K562 (cell line): ENCODE measurements at places on chromosomes 7 and 10. TPM values are rescaled to one million over a fixed set of nuclear protein-coding genes. Genes with fewer than 3 reads are reported as not detected.

DNA sequence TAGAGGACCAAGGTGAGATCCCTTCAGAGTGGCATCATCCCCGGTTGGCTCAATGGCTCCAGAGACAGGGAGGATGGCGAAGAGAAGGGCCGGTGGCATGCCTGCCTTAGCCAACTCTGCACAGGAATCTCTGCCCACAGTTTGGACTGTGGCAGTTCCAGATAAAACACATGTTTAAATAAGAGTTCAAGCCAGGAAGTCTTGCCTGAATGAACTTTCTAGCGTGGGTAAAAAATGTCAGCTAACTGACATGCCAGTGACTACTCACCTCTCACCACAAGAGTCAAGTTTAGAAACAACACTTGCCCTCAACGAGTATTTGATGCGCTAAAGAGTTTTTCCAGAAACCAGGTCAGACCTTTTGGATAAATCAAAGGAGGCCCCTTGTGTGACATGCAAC, 3.0 kb downstream of the NOD1 start:
- no peak for DNase-seq

DNA sequence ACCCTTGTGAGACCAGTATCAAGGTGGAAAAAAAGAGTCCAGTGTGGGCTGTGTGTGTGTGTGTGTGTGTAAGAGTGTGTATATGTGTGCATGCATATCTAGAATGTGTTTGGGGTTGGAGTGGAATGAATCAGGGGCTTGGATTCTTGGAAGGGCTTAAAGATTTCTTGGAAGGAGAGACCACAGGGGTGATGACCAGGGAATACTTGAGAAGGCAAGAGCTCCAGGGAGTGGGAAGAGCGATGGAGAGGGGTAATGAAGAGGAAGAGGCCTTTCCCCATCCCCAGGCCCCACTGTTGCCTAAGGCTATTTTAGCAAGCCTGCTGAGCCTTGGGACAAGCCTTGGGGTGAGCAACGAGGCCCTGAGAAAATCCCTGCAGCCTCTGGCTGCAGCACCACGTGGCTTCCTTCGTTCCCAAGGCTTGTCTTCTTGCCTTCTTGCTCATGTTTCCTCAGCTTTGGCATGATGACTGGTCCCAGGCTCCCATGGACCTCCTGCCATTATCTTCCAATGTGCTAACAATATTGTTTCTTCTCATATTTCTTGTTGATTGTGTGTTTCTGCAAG, 663.4 kb downstream of the INHBA start:
- no peak for DNase-seq

DNA sequence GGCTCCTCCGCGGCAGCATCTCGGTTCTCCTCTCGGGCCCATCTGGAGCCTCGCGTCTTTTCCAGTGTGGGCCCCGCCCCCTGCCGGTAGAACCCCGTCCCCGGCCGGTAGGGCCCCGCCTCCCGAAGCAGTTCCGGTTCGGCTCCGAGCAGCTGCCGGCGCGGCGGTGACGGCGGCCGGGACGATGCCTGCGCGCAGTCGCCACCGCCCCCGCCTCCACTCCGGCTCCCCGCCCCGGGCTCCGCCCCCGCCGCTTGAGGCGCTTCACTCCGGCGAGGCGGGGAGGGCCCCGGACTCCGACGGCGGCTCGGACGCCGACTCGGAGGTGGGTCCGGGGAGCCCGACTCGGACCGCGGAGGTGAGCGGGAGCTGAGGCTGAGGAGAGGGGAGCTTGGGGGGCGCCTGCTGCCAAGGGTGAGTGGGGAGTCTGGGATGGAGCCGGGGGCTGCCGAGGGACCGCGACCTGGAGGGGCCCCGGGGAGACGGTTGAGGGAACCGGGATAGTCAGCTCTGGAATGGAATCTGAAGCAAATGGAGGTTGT, at the start of gene SAMD8:
TSS of gene SAMD8 (plus strand) at position 292 of the 542 bp plus-strand sequence. CDS start 38,873 bp downstream, outside the sequence.
- DNase-seq, result peak; percentile 98

GRCh38 chr7:45084336-45084735, 4.4 kb downstream of the NACAD start:
- no peak for DNase-seq

GRCh38 chr7:2012981-2013380, 219.8 kb downstream of the MAD1L1 start:
- DNase-seq, result no peak

DNA sequence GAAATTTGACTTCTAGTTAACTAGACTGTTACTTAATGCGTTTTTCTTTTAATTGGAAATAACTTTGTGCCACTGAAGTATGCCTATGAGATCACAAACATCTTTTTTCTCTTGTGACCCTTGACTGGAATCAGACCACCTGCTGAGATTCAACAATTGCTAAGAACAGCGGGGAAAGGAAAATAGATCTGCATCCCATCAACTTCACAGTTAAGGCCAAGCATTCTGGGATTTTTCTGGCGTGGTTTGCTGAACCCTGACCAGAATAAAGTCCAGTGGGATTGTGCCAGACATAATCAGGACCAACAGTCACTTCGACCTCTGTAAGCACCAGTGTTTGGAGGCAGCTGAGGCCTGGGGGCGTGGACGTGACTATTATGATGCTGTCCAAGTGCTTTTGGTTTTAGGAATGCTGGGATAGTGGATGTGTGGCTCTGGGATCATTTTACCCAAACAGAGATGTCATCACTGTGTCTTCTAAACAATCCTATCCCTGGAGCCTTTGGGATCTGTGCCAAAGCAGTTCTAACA, 373.3 kb upstream of the PRKCQ start:
- DNase-seq, result no peak

GRCh38 chr10:87861566-87861952, 1.8 kb downstream of the KLLN start:
- DNase-seq, result peak; percentile 38

- no peak for DNase-seq
Measured at GRCh38 chr10:79131836-79132631, 63.3 kb downstream of the ZMIZ1 start.

DNA sequence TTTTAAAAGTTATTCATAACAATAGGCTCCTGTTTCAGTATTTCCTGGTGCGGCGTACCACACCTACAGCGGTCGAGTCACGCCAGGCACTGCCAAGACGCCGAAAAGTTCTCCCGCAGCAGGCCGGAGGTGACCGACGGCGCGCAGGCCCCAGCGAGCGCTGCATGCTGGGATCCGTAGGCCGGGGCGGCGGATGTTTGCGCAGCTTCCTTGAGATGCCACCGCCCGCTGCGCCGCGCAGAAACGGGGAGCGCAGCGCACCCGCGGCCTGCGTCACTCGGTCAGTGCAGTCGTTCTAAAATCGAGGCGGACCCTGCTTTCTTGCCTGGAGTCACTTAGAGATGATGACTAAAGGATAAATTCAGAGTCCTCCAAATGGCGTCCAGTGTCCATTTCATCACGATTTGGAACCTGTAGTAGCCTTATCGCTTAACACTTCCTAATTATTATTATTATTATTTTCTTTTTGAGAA, 1.3 kb upstream of the KIF11 start:
- DNase-seq, result peak; percentile 70

GRCh38 chr7:2633538-2634266, 1.9 kb downstream of the TTYH3 start:
- no peak for DNase-seq

DNA sequence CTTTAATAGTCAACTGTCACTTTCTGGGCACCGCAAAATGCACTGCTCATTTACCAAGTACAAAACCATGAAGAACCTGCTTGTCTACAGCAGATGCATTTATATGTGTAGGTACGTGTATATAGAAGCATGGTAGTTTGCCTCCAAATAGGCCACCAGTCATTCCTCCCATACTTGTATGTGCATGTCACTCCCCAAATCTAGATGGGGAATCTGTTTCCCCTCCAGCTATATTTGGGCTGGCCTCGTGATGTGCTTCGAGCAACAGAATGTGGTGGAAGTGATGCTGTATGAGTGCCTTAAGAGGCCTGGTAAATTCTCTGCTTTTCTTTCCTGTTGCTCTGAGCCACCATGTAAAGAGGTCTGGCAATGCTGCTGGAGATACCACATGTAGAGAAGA, 47.1 kb downstream of the PSMC2 start:
- no peak for DNase-seq

DNA sequence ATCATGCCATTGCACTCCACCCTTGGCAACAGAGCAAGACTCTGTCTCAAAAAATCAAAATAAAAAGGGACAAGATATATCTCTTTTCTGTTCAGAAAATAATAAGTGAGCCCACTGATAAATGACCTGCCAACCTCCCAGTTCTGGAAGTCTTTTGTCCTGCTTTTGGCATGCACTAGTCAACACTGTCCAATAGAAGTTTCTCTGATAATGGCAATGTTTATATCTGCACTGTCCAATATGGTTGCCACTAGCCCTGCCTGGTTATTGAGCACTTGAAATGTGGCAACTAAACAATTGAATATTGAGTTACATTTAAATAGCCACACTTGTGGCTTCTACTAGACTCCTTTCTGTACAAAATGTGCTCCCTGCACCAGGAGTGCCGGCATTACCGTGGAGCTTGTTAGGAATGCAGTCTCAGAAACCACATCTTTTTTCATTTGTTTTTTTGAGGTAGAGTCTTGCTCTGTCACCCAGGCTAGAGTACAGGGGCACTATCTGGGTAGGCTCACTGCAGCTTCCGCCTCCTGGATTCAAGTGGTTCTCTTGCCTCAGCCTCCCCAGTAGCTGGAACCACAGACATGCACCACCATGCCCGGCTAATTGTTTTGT, 229.7 kb downstream of the CACNB2 start:
- DNase-seq, result no peak

- peak; percentile 81 for DNase-seq
Measured at GRCh38 chr7:45259966-45260646, 102.5 kb downstream of the RAMP3 start.

GRCh38 chr7:102891693-102892261, 21.0 kb upstream of the LRRC17 start:
- DNase-seq, result no peak

DNA sequence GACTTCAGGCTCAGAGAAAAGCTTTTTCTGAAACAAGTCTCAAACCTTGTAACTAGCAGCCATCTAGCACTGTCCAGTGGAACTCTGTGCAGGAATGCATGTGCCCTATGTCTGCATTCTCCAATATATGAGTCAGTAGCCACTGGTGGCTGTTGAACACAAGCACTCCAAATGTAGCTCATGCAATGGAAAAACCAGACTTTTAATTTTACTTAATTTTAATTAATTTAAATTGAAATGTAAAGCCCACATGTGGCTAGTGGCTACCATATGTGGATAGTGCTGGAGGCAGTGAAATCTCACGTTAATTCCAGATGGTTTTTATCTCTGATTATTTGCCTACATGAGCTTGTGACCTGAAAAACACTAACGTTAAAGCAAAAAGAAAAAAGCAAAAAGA, 225.1 kb downstream of the GATA3 start:
- DNase-seq, result no peak

DNA sequence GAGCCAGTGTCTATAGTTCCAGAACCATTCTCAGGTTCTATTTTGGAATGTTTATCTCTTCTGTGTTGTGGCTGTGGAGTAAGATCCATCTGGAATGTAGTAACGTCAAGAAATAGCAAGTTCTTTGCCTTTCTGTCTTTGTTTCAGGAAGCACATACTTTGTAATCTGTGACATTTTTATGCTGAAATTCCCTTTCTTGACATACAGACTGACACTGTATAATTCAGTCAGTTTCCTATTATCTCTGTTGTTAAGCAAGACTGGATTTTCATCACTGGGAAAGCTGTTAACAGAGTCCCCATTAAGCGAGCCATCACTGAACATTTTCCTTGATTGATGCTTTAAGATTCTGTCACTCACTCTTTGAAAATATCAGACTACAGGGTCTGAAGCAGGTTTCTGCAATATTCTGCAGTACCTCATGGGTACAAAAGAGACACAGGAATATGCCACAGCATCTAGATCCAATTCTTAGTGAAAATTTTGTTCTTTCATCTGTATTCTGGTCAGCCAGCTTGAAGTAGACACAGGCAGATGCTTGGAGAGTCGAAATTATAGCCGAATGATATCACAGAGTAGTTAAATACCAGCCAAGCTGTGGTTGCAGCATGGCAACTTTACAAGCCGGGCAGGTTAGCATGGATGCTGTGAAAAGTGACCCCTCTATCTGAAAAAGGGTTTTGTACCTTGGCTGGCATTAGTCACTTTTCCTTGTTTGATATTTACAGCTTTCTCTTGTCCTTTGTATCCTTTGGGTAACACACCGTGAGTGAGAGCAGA, 62.6 kb downstream of the CACNB2 start:
- DNase-seq, result no peak

GRCh38 chr10:73644015-73644743, 2.9 kb upstream of the MYOZ1 start:
- DNase-seq, result peak; percentile 79

DNA sequence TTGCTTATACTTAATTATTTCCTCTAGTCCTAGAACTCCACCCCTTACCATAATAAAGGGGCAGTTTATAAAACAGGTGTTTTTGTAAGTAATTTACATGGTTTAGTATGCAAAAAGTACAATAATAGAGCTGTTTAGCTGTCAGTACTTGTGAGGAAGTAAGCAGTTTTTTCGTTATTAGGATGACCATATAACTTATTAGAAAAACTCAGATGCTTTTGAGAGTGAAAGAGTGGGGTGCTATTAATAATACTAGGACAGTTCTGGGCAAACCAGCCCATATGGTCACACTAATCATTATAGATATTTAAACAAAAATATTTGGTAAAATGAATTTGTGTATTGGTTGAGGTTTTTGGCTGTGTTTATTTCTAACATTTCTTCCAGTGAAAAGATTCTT, 201.9 kb upstream of the KAT6B start:
- no peak for DNase-seq

- peak; percentile 8 for DNase-seq
Measured at GRCh38 chr10:89301721-89302445, at the start of gene IFIT2. TSS of gene IFIT2 (plus strand) at chr10:89302046. CDS start at chr10:89302124, 78 bp downstream.

GRCh38 chr10:79360499-79361342, 13.5 kb downstream of the PPIF start:
- DNase-seq, result peak; percentile 21

DNA sequence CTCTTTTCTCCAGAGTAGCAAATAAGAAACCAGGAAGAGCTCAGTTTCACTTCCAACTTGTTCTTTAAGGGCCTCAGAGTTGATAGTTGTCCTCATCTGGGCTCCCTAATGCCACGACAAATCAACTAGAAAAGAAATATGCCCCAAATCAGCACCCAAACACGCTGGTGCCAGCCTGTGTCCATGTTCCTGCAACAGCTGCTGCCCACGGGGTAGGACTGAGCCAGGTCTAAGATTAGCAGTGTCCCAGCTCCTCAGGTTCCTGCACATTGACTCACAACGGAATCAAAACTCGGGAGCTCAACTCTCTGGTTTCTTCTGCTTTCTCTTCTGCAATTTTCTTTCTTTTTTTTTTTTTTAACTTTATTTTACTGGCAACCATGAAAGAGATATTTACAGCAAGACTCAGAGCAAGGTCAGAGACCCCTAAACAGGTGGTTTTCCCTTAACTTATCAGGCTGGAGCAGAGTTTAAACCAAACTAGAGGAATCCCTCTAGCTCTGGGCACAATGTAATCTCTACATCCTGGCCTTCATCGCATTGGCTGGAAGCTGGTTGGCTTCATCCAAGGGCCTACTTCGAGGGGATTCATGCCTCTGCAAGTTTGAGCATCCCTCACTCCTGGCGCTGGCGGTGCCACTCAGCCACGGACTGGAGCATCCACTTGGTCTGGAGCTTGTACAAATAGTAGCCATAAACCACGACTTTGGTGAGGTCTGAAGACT, 126.1 kb downstream of the PFKFB3 start:
- no peak for DNase-seq

Gene TACR2
- total RNA-seq, result not detected in 2 replicates

Gene SHTN1
- 18.6 and 19.1 TPM in 2 replicates for total RNA-seq

Gene TMEM176A
- total RNA-seq, result 0.31 TPM in 1 of 2 replicates, not detected in the other

Gene LRMDA
- not detected in 2 replicates for total RNA-seq

Gene TFEC
- not detected in 2 replicates for total RNA-seq

Gene MRPS17
- 37.7 and 39.8 TPM in 2 replicates for total RNA-seq

Gene SLC39A12
- not detected in 2 replicates for total RNA-seq

Gene CTAGE4
- 0.07 TPM in 1 of 2 replicates, not detected in the other for total RNA-seq

Gene HABP2
- total RNA-seq, result 0.07 and 0.09 TPM in 2 replicates

Gene CUEDC2
- 36.0 and 40.1 TPM in 2 replicates for total RNA-seq

Gene IL6
- total RNA-seq, result 0.94 and 1.5 TPM in 2 replicates

Gene INMT
- 0.11 and 0.27 TPM in 2 replicates for total RNA-seq

Gene GRID2IP
- total RNA-seq, result not detected in 2 replicates

Gene PKD2L1
- not detected in 2 replicates for total RNA-seq
